ENCODE measurements at places on chromosomes 12 and 14.

DNA sequence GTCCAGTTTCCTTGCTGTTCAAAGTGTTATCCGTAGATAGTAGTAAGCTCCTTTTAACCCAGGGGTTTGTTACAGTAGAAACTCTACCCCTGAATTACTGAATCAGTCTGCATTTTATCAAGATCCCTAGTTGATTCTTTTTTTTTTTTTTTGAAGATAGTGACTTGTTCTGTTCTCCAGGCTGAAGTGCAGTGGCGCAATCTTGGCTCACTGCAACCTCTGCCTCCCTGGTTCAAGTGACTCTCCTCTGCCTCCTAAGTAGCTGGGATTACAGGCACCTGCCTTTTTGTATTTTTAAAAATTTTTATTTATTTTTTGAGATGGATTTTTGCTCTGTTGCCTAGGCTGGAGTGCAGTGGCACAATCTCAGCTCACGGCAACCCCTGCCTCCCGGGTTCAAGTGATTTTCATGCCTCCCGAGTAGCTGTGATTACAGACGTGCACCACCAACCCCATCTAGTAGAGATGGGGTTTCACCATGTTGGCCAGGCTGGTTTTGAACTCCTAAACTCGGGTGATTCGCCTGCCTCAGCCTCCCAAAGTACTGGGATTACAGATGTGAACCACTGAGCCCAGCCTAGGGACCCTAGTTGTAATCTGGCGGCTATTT, 10.5 kb downstream of the LARP4 start:
- no peak for DNase-seq

DNA sequence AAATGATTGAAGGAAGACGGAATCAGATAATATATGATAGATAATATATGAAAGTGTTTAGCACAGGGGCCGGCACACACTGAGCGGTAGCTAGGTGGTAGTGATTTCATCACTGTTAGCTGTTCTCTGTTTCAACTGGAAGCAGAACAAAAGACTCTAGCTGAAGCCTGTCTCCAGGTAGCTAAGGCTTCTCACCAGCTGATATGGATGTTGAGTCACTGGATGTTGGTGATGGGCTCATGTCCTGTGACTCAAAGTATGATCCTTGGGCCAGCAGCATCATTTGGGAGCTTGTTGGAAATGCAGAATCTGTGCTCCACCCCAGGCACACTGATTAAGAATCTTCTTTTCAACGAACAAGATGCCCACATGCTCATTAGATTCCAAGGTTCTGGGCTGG, 21.7 kb upstream of the KCNA5 start:
- no peak for DNase-seq

GRCh38 chr14:100837805-100838350, 12.0 kb downstream of the MEG3 start:
- DNase-seq = no peak

DNA sequence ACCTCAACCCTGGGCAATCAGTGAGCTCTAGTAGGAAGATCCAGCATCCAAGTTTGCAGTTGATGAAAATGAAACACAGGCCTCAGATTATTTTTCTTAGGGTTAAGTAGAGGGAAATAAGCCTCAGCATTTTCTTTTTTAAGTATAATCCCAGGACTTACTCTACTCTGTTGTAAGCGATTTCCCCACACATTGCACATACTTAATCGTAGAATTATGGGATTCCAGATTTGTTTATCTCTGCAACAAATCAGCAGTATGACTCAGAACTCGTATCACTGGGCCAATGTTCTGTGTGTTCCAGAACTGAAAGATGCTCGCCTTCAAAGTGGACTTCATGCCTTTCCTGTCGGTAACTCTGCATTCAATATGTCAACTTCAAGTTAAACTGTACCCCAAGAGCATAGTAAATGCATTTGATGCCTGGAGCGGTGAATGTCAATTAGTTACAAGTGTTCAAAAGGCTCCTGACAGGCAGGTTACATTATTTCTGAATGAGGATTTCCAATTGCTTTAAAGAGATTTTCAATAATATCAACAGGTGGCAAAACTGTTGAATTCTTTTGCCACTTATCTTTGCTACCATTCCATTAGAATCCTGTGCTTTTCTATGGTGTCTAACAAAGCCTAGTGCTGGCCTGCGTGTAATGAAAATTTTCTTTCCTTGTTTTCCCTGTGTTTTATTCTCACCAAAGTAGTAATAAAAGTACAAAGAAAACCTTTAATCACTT, 323.8 kb upstream of the SYT1 start:
- no peak for DNase-seq

- DNase-seq = no peak
Measured at GRCh38 chr14:80957613-80958012, 2.2 kb downstream of the TSHR start.

DNA sequence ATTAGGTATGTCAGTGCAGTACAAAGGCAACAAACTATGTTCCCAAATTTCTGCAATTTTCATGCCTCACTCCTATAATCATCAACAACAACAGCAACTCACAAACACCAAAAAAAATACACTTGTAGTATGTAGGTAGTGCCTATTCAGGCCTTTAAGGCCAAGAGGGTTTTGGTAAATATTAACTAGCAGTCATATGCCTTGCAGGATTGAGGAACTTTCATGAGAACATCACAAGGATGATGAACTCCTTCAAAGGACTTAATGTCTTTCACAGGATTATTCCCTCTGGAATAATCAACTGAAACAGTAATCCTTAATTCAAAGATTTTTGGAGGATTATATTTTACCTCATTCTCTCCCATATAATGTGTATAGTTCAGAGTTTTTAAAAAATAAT, 293.8 kb downstream of the NOVA1 start:
- no peak for DNase-seq

DNA sequence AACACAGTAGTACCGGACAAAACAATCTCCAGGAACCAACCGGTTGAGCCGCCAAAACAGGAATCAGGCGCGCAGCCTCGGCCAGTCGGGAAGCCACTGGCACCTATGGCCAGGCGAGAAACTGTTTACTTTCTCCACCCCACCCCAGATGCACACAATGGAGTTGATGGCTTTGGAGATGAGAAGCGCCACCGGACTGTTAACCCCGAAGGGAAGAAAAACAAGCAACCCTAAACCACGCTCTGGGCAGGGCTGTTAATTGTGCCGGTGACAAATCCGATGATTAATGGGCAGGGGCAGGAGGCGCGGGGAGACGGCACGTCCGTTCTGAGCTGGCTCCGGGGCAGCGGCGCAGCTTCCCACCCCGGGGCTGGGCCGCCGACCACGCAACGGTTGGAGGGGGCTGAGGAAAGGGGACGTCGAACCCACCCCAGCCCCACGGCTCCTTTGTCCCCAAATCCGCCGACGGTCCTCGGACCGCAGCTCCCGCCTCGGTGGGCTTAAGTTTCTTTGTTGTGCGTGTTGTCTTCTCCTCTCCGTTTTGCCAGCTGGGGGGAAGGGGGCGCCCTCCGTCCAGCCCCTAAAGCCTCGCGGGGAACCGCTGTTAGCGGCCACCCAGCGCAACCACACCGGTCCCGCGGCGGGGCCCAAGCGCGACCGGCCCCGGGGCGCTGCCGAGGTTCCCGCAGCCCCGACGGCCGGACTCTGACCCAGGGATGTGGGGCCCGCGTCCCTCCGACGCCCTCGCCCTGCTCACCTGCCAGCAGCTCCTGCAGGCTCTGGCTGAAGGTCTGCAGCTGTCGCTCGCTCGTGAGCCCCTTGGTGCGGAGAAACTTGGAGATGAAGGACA, 790 bp downstream of the BTG1 start:
- peak; percentile 18 for DNase-seq

- DNase-seq = no peak
Measured at GRCh38 chr12:49557187-49557916, 10.6 kb downstream of the MCRS1 start.

GRCh38 chr12:54991161-54991990, 6.8 kb upstream of the TESPA1 start:
- no peak for DNase-seq

DNA sequence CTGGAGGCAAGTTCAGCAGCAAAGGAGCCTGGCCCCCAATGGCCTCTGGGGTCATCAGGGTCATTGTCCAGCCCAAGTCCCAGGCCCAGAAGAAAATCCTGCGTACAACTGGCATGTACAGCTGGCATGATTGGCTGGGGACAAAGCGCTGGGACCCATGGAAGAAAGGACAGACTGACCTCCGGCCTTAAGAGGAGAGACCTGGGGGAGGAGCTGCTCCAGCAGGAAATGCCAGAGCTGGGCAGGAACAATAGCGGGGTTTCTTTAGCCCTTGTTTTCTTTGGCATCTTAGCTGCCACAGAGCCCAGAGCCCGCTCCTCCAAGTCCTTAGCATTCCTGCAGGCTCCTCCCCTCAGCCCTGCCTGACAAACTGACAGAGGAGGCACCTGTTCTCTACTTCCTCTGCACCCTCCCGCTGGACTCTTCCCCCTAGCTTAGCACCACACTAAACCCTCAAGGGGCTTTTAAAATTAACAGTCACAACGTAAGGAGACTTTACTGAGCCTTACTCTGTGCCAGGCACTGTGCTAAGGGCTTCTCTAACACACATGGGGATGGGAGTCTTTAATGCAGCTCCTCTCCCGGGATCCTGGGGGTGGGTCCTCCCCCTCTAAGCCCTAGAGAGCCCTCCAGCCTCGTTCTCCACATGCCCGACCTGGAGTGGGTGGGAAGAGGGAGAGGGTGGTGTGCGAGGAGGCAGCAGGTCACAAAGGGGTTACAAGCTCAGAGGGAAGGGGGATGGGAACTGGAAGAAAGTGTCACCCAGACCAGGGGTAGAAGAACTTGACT, 1.8 kb upstream of the AQP5 start:
- no peak for DNase-seq
